Fibroblast of lung (primary cell): ENCODE measurements at places on chromosomes 6 and 20. TPM values are rescaled to one million over a fixed set of nuclear protein-coding genes. Genes with fewer than 3 reads are reported as not detected.

DNA sequence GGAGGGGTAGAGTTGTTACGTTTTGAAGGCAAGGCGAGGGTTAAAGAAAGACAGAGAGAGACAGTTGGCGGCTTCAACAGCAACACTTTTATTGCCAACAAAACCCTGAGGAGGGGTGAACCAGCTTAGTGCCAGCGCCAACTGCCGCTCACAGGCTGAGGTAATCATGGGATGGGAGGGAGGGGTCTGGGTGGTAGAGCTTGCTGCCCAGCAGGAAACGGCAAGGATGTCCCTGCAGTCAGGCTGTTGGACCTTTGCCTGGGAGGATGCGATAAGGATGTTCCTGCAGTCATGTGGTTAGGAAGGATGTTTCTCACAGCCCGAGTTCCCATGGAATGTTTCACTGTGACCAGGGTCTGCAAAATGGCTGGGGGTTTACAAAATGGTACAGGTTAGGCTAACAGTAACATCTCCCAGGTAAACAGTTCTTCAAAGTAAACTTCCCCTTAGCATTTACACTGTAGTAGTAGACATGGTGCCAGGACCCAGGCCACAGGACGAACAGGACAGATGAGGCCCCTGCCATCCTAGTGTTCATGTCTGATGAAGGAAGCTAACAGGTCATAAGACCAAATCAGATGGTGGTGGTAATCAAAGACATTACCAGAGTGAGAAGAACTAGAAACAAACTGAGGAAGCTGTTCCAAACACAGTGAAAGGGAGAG is 647.3 kb upstream of the DEFB115 start:
- no peak for DNase-seq

DNA sequence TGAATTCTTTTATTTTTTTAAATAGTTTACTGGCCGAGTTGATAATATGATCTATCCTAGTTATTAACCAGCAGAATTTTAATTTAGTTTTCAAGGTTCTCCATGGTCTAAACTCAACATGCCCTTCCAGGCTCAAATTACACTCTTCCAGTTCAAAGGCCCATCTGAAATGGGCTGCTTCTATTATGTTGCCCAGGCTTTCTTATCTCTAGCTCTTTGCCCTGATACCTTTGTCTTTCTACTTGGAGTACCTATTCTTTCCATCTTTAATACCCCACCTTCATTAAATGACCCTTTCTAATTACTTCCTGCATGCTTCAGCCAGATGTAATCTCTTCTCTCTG is 541.2 kb upstream of the FLRT3 start:
- no peak for DNase-seq

DNA sequence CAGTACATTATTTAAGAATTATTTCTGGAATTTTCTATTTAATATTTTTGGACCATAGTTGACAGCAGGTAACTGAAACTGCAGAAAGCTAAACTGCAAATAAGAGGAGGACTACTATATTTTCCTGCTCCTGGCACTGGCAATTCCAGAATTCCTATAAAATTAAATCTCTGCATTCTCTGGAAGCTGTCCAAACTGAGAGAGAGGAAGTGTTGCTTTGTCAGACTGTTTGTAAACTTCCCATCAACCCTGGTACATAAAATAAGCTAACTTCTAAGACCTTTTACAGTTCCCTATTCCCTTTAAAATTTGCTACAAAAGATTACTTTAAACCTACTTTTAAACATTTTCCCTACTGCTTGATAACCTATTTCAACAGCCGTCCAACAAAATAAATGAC is 196.1 kb upstream of the RUNX2 start:
- DNase-seq, result peak; percentile 28

DNA sequence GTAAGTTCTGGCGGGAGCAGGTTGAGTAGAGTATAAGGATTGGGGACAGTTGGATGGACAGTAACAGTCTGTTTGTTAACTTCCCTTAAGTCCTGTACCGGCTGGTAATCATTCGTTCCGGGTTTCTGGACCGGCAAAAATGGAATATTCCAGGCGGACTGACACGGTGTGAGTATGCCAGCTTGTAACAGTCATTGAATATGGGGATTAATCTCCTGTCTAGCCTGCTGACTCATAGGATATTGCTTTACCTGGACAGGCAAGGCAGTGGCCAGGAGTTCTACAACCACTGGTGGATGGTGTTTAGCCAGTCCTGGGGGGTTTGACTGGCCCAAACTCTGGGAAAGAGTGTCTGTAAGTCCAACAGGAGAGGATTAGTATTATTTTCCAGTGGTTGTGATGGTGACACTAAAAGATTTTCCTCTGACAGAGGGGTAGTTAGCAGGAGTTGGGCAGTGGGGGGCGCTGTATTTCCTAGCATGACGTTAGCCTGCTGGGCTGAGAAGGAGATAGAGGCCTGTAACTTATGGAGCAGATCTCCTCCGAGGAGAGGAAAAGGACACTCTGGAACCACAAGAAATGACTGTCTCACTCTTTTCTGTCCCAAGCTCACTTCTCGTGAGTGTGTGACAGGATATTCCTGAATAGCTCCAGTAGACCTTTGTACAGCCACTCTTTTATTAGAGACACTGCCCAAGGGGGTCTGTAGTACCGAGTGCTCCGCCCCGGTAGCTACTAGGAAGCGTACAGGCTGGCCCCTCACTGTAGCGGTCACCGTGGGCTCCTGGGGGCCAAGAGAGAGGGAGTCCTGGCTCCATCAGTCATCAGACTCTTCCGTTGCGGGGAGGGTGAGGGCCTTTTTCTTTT is 152.2 kb downstream of the TRIM27 start:
- no peak for DNase-seq

Gene SERPINB1
- 35.2 and 39.5 TPM in 2 replicates for polyA plus RNA-seq

DNA sequence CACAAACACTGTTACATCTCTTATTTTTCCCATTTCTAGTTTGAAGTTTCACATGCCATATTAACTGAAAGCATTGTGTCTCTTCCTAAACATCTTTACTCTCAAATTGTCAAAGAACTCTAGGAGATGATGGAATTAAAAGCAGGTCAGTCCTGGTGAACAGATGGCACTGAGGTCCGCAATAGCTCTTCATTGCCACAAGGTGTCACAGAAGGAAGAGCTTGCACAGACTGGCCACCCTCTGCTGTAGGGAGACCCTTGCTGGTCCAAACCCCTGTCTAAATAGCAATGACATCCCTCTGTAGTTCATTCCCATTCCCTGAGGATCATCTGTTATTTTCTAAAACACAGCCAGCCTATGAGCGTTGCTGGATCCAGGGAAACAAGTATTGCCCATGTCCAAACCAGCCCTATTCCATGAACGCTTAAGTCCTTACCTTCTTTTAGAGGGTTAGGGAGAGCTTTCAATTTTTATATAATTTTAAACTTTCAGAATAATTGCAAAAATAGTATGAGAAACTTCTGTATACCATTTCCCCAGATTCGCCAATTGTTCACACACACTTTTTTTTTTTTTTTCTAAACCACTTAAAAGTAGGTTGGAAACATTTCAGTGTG is 10.1 kb upstream of the HDAC2 start:
- peak; percentile 33 for DNase-seq

Gene FILIP1
- 0.76 and 2.3 TPM in 2 replicates for polyA plus RNA-seq

DNA sequence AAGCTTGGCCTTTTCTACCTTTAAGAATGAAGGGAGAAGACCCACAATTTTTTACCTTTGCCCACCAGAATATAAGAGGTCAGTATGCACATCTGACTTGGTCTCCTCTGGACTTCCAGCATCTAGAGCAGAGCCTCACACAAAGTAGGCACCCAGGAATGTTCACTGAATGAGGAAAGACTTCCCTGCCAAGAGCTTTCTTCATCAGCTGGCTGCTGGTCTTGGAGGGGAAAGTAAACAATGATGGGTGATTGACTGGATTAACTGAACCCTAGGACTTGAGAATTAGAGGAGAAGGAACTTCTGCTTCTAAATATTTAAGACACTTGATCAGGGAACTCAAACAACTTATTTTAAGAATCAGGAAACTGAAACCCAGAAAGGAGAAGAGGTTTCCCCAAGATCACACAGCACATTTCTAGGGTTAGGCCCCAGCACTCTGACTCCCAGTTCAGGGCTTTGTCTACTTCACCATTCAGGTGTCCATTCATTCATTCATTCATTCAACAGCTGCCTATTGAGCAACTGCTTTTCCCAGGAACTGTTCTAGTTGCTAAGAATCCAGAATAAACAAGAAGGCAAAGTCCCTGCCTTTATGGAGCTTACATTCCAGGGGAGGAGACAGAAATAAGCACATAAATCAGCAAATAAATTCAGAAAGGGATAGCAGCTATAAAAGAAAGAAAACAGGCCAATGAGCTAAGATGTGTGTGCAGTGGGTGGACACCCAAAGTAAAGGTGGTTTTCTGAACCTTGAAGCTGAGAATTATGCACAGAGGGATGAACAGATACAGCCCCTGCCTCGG is 216.9 kb upstream of the LRFN2 start:
- DNase-seq, result no peak

GRCh38 chr6:130679684-130680083 is 147.5 kb upstream of the SMLR1 start:
- DNase-seq, result peak; percentile 45

DNA sequence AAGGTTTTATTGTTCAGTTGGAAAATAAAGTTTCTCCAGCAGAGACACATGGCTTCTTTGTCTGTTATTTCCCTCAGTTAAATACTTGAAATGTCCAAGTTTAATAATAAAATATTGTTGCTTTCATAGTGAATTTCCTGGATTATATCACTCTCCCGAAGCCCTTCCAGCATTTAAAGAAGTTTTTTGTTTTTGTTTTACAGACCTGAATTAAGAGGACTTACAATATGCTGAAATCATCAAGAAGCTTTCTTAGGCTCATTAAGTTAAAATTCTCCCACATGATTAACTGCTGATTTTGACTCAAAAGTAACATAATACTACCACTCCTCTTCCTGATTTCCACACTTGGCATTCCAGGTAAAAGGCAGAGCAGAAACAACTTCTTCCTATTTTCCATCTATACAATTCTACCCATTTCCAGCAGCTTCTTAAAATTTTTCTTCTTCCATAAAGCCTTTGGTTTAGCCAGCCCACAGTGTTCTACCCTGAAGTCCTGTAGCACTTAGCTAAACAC is 35.8 kb downstream of the PDSS2 start:
- no peak for DNase-seq

- no peak for DNase-seq
Measured at GRCh38 chr6:141482796-141483597, 649.7 kb upstream of the GJE1 start.

Gene PTGIS
- 6.8 and 33.1 TPM in 2 replicates for polyA plus RNA-seq

Gene PI3
- polyA plus RNA-seq, result not detected in 2 replicates

Gene DDX43
- 1.0 and 1.5 TPM in 2 replicates for polyA plus RNA-seq

GRCh38 chr6:137601471-137601870 is 107.3 kb upstream of the OLIG3 start:
- DNase-seq, result no peak

DNA sequence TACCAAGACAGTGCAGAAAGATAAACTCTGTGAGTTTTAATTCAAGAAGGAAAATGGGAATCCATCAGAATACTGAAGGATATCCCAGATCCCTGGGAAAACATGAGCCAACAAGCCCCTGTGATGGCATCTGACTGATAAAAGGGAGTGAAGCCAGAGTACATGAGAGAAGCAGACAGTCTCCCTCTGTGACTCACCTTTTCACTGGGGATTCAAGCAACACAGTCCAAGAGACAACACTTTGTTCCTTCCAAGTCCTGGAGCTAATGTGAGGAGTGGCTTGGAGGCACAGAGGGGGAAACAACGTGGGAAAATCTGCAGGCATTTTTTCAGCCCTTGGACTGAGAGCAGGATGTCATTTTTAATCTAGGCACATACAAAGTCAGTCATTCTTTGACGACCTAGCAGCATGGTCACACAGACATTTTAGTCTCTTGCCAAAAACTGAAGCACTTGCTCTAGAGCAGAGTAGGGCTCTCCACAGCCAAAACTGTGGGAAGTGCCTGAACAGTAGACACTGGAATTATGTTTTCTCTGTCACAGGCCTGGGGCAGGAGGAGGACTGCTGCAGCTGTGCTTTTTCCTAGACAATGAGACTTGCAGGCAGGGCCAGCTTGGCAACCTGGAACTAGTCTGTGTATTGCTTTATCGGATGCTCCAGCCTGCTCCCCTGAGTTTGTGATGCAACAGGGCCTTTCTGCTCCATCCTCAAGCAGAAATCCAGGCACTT is 465.0 kb upstream of the GJE1 start:
- peak; percentile 20 for DNase-seq

DNA sequence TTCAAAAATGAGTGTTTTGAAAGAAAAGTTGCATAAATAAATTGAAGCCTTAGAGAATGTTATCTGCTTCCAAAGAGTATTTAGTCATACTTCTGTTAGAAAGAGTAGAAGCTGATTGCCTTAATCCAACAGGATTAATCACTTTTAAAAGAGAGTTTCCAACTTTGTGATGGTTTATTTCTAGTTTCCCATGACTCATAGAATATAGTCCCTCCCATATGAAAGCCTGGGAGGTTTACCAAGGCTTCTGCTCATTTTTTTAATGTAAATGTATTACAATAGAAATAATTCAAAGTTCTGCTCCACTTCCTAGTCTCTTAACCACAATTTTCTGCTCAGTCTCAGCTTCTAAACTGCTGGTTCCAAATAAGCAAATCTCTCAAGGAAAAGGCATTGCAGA is 118.0 kb upstream of the IRAK1BP1 start:
- no peak for DNase-seq

- DNase-seq, result peak; percentile 31
Measured at GRCh38 chr20:31494131-31494530, 19.0 kb downstream of the REM1 start.

Gene C20orf173
- polyA plus RNA-seq, result not detected in 2 replicates

GRCh38 chr6:1872649-1873131 is 263.0 kb downstream of the FOXC1 start:
- DNase-seq, result peak; percentile 88

Gene BLTP3A
- 3.3 and 5.0 TPM in 2 replicates for polyA plus RNA-seq

Gene CRISP3
- polyA plus RNA-seq, result not detected in 2 replicates

Gene CD2AP
- 12.3 and 17.2 TPM in 2 replicates for polyA plus RNA-seq

- no peak for DNase-seq
Measured at GRCh38 chr20:60930023-60930790, 321.9 kb upstream of the CDH4 start.

DNA sequence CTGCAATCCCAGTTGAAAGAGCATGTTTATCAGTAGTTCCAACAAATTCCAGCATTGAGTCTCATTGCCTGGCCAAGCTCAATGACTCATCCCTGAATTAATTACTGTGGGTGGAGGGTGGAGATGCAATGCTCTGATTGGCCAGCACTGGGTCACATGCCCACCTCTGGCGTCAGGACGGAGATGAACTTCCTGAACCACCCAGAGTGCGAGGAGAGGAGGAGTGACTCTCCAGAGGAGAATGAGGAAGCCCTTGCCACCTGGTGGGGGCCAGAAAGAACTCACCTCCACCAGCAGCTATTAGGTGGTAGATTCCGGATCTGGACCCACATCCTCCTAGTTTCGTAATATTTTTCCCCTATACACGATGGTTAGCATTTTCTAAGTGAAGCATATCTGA is 283.9 kb downstream of the TBC1D7 start:
- no peak for DNase-seq
